Dorsolateral prefrontal cortex (tissue), 122 donors: ENCODE measurements at places on chromosomes 5 and 9. TPM values are rescaled to one million over a fixed set of nuclear protein-coding genes. Genes with fewer than 3 reads are reported as not detected.

Gene HSDL2
- total RNA-seq = 37.8 TPM

Gene TBC1D2
- total RNA-seq = 15.5 TPM

Gene TEK
- total RNA-seq = 6.9 TPM

Gene CER1
- not detected for total RNA-seq

Gene CYSRT1
- 0.79 TPM for total RNA-seq

Gene TEX48
- total RNA-seq = not detected

DNA sequence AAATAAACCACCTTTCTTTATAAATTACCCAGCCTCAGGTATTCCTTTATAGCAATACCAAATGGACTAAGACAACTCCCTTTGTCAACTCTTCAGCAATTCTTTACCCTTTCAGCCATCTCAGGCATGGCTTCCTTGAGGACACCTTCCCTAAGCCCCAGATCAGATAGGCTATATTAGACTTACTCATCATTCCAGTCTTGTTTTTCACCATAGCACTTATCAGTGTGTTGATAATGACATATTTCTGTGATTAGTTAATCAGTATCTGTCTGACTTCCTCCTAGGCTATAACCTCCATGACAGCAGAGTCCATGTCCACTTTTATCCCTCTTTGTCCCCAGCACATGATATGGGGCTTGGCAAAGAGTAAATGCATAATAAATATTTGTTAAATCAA lies 238.1 kb downstream of the ACTL7B start:
- no peak for DNase-seq

DNA sequence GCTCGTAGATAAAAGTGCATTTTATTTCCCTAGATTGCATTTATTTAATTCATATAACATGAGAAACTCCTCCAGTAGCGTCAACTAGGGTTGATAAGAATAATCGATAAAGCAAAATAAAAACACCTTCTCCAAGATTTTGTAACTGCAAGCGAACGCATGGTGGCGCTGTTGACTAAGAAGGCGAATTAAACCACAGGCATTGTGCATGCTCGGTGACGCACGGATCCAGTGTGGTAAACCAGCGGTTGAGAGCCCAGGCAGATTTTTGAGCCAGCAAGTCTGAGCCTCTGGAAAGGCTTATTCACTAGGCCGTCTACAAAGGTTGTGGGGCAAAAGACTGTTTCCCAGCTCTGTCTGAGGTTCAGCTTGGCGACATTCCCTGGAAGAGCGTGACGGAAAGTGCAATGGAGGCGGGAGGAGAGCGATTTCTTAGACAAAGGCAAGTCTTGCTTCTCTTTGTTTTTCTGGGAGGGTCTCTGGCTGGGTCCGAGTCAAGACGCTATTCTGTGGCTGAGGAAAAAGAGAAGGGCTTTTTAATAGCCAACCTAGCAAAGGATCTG lies at the start of gene PCDHB3:
Gene PCDHB3 (plus strand): TSS at position 231 of the 563 bp plus-strand sequence. CDS start 177 bp downstream, at position 408.
- no peak for DNase-seq

DNA sequence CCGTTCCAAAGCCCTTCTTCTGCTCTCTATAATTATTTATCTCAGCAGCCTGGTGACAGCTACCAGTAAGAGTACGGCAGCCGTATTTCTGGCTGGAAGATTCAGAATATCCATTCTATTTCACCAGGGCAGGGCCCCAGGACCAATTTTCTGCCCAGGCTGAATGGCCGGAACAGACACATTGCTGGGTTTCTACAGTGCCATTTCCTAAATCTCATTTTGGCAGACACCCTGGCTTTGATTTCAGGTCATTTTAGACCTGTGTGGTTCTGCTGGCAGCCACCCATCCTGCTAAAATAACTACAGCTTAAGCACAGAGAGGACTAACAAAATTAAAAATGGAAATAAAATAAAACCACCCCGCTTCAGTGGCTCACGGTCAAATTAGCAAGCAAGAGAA lies 95.0 kb downstream of the CRB2 start:
- DNase-seq = no peak
